NCI-H460 (cell line): ENCODE measurements at places on chromosomes 4 and X.

DNA sequence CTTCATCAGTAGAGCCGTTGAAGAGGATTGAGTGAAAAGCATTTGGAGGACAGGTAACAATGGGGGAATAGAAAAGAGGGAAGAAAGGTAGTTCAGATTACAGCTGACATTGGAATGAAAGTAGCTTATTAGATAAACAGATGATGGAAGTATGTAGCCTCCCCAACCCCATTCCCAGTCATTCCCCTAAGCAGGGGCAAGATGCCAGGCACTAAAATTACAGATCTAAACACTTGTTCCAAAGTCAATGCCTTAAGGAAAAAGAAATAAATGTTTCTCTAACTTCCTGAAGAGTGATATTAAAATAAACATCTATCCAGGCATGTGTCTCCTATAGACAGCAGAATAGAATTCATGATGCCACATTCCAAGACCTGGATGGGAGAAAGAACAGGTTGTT, 350.8 kb downstream of the PDGFC start:
- no peak for DNase-seq

DNA sequence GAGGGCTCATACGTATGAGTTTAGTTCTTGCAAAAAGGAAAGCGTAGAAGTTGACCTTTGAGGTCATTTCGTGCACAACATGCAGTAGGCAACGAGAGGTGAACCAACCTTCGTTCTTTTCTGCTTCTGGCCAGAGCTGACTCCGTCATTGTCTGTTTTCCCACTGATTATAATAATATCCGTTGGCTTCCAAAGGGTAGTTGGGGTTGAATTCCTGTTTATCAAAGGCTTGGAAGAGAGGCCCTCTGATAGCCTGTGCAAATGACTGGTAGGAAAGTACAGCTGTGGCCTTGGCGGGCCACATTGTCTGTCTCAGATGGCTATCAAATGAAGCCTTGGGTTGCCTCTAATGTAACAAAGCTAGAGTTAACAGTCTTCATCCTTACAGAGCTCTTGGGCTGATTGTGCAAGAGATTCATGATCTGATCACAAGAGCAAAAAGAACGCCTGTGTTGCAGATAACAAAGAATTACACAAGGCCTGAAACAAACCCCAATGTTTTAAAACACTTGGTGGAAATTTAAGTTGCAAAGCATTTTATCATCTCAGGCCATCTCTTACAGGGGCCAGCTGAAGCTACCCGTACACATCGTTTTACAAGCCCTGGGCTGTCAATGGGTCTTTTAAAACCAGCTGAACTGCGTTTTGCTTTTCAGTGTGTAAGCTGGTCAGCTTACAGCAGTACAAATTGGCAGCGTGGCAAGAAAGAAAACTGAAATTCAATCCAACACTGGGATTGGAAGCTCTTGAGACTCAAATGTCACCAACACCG, 46.1 kb upstream of the FAM9C start:
- no peak for DNase-seq

DNA sequence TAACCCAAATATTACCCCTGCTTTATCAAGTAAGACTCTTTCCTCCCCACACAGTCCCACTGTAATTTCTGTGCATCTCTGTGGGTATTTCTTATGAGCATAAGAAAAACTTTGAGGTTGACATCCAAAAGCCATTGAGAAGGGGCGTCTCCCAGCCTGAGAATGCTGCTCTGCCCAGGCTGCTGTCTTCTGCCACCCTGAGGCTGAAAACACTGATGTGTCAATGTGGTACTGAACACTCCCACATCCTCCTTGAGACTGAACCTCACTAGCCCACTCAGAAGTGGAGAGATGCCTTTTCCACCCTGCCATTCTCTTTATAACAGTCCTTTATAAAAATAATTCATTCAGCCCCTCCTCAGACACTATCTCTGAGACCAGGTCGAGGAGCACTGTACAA, 120.8 kb downstream of the SMIM20 start:
- no peak for DNase-seq

DNA sequence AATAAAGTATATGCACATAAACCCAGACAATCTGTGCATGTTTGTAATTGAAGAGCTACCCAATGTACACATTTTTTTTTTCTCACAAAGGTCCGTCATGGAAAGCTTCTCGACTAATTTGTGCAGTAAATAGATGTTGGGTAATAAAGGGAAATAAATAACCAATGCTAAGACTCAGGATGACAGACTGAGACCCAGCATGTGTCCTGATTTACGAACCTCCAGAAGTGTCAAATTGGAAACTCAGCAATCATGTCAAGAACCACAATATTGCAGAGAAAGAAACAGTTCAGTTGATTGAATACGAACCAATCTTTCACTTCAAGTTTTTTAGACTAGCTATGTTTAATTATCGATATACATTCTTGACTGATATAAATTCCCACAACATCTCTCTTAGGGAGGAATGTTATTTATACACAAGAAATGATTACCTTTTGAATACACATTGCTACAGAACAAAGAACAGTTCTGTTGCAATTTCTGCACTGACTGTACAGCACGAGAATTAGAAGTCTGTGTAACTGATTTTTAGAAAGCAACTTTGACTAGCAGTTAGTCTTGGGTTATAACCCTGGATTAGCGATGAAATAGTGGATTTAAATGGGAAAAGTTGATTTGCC, 625.6 kb upstream of the FTHL17 start:
- no peak for DNase-seq

GRCh38 chr4:2813446-2814405, 20.8 kb downstream of the SH3BP2 start:
- no peak for DNase-seq

- DNase-seq = no peak
These were observed 102.2 kb downstream of the SEL1L3 start for GRCh38 chr4:25760518-25761157.

GRCh38 chr4:25694466-25694865, 38.8 kb downstream of the SLC34A2 start:
- DNase-seq = no peak

DNA sequence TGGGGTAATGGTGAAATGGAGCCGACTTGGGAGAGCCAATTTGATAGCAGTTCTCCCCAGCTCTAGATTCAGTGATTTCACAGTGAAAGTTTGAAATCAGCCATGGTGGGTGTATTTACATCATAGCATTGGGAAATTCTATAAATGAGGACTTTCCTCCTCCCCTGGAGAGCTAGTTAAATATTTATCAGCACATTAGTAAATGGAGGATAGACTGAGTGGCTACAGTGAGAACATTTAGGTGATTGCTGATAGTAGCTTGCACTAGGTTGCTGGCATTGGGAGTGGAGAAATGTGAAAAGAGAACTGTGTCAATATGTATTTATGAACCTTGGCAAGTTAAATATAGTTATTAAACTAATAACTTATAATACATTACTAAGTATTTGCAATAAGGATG, 347.3 kb downstream of the CCSER1 start:
- no peak for DNase-seq

DNA sequence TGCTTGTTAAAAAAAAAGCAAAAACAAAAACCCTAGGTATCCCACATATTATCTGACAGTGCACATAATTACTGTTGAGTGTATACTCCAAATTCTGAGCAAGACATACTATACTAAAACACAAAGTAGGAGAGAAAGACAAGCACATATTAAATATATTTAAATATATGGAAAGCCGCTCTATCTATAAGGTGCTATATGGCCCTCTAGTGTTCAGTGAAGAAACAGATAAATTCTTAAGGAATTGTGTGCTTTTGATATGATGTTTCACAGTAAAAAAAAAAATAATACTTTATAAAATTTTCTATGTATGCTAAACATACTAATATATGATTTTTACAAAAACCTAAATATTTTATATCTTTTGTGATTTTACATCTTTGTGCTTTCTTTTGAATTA, 137.8 kb downstream of the FBXW7 start:
- DNase-seq = peak; percentile 19

DNA sequence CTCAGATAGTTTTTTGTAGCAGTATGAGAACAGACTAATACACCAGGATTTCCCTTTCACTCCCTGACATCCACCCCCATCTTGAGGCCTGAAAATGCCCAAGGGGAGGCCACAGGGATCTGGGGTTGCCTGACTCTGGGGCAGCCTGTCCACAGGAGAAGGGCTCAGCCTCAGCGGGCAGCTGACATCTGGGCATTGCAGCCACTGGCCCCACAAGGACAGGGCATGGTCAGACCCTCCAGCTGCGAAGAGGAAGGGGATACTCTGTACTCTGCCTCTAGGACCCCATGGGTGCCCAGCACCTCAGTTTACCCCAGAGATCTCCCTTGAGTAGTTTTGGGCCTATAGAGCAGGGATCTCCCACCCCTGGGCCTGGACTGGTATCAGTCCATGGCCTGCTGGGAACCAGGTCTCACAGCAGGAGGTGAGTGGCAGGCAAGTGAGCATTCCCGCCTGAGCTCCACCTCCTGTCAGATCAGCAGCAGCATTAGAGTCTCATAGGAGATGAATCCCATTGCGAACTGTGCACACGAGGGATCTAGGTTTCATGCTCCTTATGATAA, 138.9 kb downstream of the HMX1 start:
- DNase-seq = no peak

GRCh38 chrX:69234624-69235023, 69.4 kb upstream of the PJA1 start:
- DNase-seq = no peak
